ENCODE measurements at places on chromosomes 6 and 20.

GRCh38 chr20:14386726-14387125 is 49.3 kb upstream of the FLRT3 start:
- no peak for DNase-seq

GRCh38 chr20:51348876-51349275 is 193.6 kb downstream of the NFATC2 start:
- no peak for DNase-seq

DNA sequence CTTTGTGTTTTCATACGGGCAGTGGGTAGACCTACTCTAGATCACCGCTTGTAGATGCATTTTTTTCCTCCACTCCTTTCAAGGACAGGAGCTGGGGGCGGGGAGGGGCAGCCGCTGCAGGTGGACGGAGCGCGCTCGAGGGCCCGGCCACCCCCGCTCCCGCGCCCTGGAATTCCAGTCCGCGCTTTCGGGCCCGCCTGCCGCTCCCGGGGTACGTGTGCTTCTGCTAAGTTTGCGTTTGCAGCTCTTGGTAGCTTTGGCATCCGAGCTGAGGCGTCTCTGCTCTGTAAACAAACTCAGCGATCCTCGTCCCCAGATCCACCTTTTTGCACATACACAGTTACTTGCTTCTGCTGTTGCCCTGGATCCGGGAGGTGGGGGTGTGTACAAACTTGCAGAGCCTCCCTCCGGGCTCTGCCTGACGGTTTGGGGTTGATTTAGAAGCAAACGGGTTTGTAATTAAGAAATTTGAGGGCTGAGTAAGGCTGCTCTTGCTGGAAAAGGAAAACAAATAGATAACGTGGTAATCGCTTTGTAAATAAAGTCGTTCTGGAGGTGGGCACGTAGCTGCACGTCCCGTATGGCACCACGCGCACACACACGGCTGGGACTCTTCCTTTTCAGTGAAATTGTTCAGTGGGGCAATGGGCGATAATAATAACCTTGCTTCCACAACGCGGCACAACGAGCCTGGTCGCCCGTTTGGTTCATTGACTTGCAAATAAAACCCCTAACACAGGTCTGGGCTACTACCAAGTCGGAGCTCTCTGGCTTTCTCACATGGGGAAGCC is 973 bp upstream of the CITED2 start:
- peak; percentile 99 for DNase-seq

GRCh38 chr6:69780585-69781178 is 16.1 kb downstream of the LMBRD1 start:
- DNase-seq: peak; percentile 2

DNA sequence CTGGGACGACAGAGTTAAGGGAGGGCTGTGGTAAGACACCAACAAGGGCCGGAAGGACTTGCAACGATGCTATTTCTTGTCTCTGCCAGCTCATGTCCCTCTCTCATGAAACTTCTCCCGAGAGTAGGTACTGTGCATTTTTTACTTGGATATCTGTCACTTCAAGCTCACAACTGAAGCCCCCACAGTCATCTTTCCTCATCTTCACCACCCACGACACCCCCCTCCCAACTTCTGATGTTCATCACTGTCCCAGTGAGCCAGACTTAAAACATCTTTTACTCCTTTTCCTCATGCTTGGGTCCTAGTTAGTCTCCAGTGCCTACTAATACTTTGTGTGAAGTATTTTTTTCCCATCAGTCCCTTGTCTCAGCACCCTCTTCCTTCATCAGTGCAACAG is 34.6 kb upstream of the SRPK1 start:
- no peak for DNase-seq

Data from NCI-H146 (cell line).